ENCODE measurements at places on chromosomes 3 and 15.

- DNase-seq: no peak
Observed at GRCh38 chr3:151900460-151900859, 27.0 kb downstream of the SUCNR1 start.

- DNase-seq: no peak
Observed at GRCh38 chr15:66938114-66938830, 127.1 kb upstream of the SMAD3 start.

- DNase-seq: peak; percentile 44
Observed at GRCh38 chr3:146747928-146748327, 142.8 kb upstream of the PLSCR5 start.

DNA sequence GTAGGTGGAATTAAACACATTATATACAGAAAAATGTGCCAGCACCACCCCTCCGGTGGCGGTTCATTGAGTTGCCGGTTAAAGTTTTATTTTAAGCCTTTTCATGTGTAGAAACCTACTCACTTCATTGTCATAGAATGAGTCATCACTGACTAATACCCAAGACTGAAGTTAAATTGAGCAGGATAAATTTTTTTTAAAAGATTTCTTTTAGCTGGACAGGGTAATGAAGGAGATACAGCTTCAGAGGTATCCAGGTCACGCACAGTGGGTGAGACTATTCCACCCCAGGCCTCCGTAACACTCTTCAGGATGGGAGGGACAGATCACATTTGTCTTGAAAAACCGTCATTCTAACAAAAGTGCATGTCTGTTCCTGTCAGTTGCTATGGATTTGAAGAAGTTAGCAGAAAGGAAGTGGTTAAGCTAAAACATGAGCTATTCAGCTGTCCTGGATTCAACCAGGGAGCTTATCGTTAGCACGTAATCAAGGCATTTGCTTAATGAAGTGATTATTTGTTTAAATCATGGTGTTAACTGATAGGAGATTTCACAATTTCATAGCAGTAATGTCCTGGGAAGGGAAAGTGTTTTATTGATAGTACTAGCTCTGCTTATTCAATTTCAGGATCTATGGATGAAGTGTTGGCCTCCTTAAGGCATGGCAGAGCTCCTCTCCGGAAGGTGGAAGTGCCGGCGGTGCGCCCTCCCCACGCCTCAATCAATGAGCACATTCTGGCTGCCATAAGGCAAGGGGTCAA lies 23.4 kb downstream of the WHAMM start:
- DNase-seq: no peak

DNA sequence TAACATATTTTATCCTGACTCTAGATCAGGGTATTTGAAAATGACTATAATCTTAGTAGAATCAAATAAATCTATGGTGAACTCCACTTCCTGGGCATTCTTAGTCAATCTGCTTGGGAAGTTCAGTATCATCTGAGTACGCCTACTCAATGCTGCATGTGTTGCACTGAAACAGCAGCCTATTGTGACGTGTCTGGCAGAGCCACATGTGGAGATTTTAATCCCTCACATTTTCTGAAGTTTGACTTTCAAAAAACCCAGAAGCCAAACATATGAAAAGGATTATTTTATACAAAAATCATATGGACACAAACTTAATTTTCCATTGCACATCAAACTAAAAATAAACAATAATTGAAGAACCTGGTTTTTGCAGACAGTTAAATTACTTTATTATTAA lies 798.3 kb downstream of the ROBO1 start:
- DNase-seq: peak; percentile 22

- no peak for DNase-seq
Observed at GRCh38 chr3:185732782-185733181, 92.1 kb downstream of the IGF2BP2 start.

GRCh38 chr3:31948280-31948679 lies 32.8 kb downstream of the OSBPL10 start:
- no peak for DNase-seq

DNA sequence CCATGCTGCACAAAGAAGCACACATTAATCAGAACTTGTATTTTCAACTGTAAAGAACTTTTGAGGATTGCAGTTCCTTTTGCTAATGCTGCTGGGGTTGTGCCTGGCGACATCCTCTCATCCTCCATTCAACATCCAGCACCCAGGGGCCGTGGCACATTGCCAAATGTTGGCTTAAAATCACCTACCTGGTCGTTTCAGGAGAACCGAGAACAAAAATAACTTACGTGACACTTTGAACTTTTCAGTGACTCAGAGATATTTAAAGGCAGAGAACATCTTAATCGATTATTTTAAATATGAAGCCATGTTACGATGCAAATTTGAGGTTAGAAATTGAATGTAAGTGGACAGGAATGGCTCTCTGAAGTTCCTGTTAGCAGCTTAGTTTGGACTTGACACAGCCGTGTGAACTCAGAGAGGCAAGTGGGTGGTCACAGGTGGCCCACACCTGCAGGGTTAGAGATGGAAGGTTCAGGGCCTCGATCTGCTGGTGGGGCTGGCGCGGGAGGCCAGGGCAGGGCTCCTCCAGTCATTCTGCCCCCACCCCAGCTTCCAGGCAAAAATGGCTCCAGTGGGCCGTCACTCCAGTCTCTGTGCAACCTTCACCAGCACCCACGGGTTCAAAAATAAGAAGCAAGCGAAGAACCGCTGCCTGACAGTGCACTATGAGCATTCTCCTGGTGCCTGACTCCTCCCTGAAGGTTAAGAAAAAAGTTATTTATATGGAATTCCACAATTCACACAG lies 12.2 kb downstream of the LRRK1 start:
- no peak for DNase-seq

Data from hippocampal formation (tissue), 2 donors.